Islet precursor cell (in vitro differentiated cells): ENCODE measurements at places on chromosomes 4 and X.

GRCh38 chr4:8090744-8091301 lies 67.8 kb downstream of the ABLIM2 start:
- DNase-seq: no peak

DNA sequence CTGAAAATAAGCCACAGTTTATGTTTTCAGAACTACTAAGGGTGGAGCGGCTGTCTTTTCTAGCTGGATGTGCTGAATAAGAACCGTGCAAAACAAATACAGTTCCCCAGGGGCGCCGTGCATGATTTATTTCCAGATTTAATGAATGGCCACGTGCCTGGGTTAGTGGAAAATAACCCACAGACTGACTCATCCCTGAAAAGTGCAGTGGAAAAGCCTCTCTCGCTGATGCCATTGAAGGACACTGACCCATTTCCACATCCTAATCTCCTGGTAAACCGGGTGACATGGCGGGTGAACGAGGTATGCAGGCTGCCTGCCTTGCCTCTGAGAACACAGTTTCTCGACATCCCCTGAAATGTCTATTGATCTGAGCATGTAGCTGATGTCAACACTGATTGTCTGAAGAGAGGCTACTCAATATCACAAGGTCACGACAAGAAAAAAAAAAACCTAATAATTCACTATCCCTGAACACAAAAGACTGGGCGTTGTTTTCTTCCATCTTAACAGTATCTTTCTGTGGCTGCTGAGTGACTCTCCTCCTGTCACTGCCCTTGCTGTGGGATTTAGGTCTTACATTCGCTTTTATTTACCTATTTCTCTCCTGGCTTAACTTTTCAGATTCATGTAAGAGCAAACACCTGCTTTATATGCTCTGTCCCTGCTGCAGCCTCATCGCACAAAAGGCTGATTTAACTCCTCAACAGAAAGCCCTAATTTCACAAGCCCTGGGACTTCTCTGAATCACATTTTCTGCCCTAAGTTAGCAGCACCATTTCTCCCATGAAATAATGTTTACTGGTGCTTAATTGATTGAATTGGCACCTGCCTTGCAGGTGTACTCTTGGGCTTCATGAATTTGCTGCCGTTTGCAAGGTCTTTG lies 76.9 kb upstream of the SCOC start:
- peak; percentile 71 for DNase-seq

DNA sequence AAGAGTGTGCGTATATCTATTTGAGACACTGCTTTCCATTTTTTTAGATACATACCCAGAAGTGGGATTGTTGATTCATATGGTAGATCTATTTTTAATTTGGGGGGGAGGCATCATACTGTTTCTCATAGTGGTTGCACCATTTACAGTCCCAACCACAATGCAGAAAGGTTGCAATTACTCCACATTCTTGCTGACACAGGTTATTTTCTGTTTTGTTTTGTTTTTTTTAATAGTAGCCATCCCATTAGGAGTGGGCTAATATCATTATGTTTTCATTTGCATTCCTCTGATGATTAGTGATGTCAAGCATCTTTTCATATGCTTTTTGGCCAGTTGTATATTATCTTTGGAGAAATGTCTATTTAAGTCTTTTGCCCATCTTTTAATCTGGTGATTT lies 15.1 kb upstream of the LHFPL1 start:
- no peak for DNase-seq

- no peak for DNase-seq
Observed at GRCh38 chrX:125204681-125205132, 115.0 kb upstream of the TEX13C start.

DNA sequence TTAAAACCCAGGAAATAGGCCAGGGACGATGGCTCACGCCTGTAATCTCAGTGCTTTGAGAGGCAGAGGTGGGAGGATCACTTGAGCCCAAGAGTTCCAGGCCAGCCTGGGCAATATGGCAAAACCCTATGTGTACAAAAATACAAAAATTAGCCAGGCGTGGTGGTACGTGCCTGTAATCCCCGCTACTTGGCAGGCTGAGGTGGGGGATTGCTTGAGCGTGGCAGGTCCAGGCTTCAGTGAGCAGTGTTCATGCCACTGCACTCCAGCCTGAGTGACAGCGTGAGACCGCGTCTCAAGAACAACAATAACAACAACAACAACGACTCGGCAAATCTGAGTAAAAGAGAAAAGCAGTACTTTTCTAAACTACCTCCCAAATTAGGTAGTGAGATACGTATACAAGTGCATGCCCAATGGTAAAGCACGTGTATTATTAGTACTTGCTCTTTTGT lies 13.0 kb upstream of the NDUFC1 start:
- no peak for DNase-seq

- peak; percentile 79 for DNase-seq
Observed at GRCh38 chr4:14196131-14196530, 568.6 kb upstream of the BOD1L1 start.
